Right atrium auricular region (tissue), 2 donors: ENCODE measurements at places on chromosomes 12 and 14. TPM values are rescaled to one million over a fixed set of nuclear protein-coding genes. Genes with fewer than 3 reads are reported as not detected.

DNA sequence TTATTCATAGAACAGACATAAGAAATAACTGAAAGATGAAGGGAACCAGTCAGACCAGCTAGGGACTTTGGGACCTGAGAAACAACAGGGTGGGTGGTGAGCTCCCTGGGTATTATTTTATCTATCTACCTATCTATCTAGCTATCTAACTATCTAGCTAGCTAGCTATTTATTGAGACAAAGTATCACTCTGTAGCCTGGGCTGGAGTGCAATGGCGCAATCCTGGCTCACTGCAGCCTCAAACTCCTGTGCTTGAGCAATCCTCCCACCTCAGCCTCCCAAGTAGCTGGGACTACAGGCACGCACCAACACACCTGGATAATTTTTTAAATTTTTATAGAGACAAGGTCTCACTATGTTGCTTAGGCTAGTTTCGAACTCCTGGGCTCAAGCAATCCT, 127.6 kb downstream of the DPF3 start:
- DNase-seq: no peak

GRCh38 chr12:55227643-55228042, 6.8 kb downstream of the OR10A7 start:
- no peak for DNase-seq

DNA sequence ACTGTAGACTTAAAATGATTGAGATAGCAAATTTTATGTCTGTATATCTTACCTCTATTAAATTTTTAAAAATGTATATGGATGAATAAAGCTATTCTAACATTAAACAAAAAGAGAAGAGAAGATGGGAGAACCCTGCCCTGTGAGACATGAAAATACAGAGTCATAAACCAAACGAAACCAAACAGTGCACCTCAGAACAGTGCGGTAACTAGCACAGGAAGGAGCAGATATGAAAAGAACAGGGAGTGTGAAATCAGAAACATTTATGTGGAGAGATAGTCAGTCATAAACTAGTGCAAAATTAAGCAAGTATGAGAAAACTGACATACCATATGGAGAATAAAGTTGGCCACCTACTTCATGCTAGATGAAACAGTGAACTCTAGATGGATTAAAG, 135.1 kb downstream of the ERC1 start:
- no peak for DNase-seq

GRCh38 chr12:120799243-120800045, 73.8 kb downstream of the ACADS start:
- DNase-seq: no peak

DNA sequence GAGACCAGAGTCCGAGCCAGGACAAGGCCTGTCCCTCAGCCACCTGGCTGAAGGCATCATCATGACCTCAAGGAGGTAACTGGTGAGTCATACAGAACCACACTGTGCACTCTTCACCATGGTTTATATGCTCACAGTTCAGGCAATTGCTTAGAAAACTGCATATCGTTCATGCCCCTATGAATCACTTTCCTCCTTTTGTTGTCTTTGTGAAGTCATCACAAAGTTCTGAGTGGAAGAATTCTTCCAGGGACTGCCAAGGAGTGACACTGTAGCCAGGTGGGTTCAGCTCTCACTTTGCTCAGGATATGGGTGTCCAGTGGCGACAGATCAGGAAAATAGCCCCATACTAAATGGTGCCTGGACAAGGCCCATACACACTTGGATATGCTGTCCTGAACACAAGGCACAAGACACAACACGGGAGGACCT, 92.5 kb downstream of the DPF3 start:
- DNase-seq: no peak

DNA sequence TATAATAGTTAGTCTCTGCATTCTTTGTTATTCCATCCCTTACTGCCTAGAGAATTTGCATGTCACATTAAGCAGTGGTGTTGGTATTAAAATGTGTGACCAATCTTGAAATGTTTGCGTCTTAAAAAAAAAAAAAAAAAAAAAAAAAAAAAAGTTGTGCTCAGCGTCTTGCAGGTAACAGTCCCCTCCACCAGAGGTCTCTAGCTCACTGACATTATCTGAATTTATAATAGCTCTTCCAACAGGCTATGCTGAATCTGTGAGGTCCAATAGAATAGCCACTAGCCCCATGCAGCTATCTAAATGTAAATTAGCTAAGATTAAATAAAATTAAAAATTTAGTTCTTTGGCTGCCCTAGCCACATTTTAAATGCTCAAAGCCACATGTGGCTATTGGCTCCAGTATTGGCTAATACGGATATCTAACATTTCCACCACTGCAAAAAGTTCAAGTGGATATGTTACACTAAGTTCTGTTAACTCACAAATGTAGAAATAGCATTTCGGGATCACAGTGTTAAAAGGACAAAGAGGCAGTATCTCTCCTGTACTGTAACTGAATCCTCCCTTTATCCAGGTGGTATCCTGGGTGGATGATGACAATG, 28.7 kb downstream of the NKX2-8 start:
- DNase-seq: no peak

DNA sequence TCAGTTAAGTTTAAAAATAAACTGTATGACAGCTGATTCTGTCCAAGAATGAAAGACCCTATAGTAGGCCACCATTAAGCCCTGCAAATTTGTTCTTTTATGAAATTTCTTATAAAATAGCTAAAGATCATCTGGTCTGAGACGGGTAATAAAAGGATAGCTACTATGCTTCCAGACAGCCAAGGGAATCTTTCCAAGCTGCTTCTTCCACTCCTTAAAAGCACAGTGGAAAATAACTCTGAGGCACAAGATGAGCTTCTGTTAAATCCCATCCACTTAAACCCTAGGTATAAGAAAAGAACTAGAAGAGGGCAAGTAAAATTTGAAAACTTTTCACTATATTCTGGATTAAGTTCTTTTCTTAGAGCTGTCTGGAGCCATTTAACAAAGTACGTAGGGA, 194.3 kb downstream of the CAPZA3 start:
- no peak for DNase-seq

- DNase-seq: no peak
Measured at GRCh38 chr14:22177870-22178269, 411.2 kb downstream of the DAD1 start.

DNA sequence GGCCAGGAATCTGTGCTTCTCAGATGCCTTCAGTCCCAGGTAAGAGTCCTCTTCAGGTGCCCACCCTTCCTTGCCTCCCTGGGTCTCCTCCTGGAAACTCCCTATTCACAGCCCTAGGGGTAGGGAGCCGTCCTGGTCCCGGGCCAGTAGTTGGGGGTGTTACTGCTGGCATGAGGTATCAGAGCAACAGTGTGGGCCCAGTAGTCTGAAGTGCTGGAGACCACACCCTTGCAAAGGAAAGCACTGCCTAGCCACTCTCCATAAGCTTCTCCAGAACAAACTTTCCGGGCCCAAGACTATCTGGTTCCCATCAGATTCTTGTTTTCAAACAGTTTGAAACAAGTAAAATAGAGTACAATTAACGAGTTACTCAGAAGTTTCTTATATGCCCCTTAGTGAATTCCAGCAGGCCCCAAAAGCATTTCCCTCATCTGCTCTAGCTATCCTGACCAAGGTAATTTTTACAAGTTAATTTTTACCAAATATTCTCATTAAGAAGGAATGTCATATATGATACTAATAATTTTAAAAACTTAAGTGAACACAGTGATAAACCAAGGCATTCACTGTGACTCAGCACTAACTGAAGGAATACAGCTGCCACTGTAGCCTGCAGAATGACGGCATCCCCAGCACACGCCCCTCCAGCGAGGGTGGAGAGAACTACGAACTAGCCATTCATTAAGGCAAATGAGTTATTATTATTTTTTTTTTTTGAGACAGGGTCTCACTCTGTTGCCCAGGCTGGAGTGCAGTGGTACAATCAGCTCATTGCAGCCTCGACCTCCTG, 49.4 kb downstream of the MOK start:
- no peak for DNase-seq

- no peak for DNase-seq
Measured at GRCh38 chr12:132397152-132397933, 68.0 kb upstream of the GALNT9 start.

GRCh38 chr12:116533343-116534251, 25.6 kb upstream of the MAP1LC3B2 start:
- DNase-seq: no peak

DNA sequence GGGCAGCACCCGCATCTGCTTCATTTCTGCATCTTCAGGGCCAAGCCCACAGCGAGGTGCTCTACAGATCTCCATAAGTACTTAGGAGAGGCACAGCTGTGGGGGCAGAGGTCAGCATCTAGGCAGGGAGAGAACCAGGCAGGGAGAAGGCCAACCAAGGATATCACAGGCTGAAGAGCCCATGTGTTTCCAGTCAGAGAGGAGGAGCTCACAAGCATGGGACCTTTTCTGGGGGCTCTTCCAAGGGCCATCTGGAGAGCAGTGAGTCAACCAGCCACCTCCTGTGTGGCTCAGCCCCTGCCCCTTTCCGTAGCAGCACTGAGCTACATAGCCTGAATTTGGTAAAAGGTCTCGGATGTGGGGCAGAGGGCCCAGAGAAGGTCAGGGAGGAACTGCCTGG, 78.5 kb downstream of the ARL6IP4 start:
- DNase-seq: no peak

DNA sequence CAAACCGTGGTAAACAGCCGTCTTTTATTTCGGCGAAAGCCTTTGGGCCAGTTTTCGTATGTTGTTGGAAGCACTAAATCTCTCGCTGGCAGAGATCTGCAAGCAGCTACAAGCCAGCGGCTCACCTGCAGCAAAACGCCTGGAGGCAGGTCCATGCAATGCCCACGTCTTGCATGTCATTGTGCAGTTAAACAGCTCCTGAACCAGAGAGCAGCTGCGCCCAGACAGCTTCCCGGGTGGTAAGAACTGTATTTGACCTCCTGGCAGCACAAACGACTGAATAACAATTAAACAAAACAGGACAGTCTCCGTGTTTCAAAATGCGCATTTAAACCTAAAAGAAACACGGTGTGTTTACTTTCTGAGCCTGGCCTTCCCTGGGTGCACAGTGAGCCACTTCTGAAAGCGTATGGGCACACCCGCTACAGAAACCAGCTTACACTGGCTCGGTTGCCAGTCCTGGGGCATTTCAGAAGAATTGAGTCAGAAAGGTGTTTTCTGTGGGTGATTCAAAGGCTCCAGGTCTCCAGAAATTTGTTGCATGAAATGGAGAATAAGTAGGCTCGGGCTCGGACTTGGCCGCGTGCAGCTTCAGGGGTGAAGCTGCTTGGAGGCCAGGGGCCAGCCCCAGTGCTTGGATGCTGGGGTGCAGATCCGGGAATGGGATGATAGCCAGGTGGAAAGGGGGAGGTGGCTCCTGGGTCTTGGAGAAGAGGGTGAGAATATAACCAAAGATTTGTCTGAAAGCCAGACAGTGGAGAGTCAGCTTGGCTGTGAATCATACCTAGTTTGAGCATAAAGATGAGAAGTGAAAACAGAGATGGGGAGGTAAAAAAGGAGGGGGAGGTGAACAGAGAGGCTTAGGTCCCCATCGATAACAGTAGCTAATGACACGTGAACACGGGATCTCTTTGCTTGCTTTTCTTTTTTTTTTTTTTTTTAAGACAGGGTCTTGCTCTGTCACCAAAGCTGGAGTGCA, 24.9 kb upstream of the FZD10 start:
- DNase-seq: no peak

- no peak for DNase-seq
Measured at GRCh38 chr12:4991801-4992200, 51.9 kb upstream of the KCNA5 start.

GRCh38 chr14:54220071-54220703, 176.6 kb upstream of the CDKN3 start:
- no peak for DNase-seq

DNA sequence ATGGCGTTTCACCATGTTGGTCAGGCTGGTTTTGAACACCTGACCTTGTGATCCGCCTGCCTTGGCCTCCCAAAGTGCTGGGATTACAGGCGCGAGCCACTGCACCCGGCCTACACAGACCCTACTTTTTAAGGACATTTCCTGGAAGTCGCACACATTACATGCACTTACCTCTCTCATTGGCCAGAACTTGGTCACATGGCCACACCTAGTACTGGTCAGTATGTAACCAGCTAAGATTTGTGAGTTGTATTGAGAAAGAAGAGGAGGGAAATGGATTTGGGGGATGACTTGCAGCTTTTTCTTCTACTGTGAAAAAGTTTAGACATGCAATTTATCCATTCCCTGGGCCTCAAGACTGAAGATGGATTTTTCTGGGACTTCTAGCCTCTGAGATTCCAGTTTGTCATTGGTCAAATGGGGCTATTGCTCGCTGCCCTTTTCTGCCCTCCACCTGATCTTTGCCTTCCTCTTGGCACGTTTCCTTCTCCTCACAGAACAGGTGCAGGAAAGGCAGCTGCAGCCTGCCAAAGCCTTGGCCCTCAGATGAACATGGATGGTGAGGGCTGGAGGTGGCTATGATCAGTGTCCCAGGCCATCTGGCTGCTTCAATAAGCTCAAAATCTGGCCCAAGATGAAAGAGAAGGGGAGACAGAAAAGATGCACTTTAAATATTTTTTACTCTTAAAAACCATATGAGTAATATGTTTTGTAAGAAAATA, 7.1 kb upstream of the ZDHHC22 start:
- no peak for DNase-seq

Gene DENR
- 16.1 TPM for total RNA-seq

Gene NKX2-1
- total RNA-seq: not detected

Gene CCDC196
- not detected for total RNA-seq

Gene LRRC10
- 3.1 TPM for total RNA-seq

Gene MANSC4
- total RNA-seq: not detected

Gene POMT2
- total RNA-seq: 11.5 TPM

Gene PTPN6
- total RNA-seq: 3.7 TPM

Gene PTGDR
- 0.28 TPM for total RNA-seq

Gene EML1
- total RNA-seq: 28.3 TPM

Gene PTHLH
- 67.6 TPM for total RNA-seq

Gene VRTN
- total RNA-seq: not detected
